ENCODE measurements at places on chromosomes 2 and 18.

DNA sequence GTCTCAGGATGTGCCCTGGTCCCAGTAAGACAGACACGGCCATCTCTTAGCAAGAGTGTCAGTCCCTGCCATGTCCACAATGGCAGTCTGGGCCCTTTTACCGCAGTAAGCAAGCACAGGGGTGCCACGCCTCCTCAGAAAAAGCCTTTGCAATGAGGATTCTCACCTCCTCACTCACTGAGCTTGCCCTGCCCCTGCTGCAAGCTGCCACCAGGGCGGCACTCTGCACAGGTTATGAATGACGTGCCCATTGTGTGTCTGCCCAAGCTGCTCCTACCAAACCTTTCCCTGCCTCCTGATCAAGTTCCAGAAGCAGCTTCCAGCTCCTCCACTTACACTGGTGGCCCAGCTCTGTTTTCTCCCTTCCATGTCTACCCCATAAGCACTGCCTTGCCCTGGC lies 23.3 kb downstream of the ERCC3 start:
- no peak for DNase-seq

- no peak for DNase-seq
These were observed 37.0 kb downstream of the PIK3C3 start for GRCh38 chr18:41992066-41992465.

GRCh38 chr2:43524177-43524965 lies 71.5 kb downstream of the THADA start:
- DNase-seq: no peak

- no peak for DNase-seq
These were observed 25.1 kb downstream of the THNSL2 start for GRCh38 chr2:88195246-88195645.

DNA sequence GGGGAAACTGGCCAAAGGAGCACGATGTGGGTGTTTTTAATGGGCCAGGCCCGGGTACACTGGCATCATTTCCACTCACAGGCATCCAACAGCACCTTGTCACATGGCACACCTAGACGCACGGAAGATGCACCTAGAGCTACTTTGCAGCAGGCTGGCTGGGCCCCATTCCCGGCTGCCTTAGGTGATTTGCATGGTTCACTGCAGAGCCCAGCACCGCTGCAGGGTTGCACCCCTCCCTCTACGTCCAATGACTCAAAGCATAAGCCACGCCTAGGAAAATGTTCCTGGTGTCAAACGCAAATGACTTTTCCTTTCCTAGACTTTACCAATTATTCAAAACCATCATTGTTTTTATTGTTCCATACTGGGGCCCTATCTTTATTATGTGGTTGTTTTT lies 222.9 kb downstream of the EIPR1 start:
- DNase-seq: no peak

DNA sequence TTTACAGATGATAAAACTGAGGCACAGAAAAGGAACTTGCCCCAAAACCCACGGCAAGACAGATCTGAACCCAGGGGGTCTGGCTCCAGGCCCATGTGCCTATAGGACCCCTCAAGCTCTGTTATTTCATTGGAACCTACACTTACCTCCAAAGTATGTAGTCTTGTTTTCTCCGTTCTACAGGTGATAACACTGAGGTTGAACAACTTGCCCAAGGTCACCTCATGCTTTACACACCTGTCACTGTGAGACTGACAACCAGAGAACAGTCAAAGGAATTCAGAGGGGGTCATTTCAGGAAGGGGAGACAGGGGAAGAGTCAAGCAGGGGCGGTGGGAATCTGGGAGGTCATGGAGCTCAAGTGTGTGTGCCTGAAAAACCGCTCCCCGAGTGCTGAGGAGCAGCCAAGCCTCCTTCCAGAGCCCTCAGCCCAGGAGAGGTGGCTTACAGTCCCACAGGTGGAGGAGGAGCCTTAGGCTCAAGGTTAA lies 47.7 kb downstream of the SERTAD2 start:
- DNase-seq: no peak

DNA sequence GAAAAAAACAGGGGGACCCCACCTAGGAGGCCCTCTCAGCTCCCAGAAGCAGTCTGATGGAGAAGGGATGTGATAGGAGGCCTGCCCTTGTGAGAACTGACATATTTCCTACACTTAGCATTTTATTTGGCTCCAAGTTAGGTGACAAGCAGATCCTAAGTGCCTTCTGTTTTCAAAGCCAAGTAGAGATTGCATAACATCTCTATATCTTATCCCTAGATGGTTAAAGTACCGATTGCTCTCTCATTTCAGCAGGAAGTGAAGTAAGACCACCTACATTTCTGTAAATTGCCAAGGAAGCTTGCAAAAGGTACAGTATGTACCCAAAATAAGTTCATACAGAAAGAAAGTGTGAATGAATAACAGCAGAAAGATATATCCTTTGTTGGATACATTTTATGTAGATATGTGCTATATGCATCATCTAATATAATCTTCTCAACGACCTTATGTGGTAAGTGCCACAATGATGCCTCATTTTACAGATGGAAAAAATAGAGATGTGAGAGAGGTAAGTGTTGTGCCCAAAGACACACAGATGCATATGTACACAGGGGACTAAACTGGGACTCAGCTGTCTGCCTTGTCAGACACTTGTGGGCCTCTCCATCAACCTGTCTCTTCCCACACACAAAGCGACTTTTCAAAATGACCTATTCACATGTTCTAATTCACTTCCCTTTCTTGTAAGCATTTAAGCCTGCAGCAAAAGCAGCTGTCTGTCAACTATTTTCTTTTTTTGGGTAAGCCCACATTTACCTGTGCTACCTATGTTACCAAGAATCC lies 38.9 kb downstream of the DHRS9 start:
- no peak for DNase-seq

- no peak for DNase-seq
These were observed 216.5 kb downstream of the CDCA7 start for GRCh38 chr2:173571021-173571821.

GRCh38 chr2:70501215-70501614 lies 52.4 kb downstream of the TGFA start:
- no peak for DNase-seq

DNA sequence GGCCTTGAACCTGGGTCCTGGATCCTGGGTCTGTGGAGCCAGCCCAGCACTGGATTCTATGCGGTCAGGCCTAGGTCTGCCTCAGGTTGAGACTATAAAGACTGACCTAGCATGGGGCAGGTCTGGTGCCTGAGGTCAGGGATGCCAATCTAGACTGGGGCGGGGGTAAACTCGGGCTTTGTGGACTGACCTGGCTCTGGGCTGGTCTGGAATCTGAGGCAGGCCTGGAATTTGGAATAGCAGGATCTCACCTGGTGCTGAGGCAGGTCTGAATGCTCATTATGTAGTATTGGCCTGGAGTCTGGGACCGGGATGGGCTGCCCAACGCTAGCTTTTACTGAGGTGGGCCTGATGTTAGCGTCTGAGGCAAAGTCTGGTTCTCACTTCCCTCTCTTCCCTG lies 256.0 kb downstream of the KIAA1328 start:
- no peak for DNase-seq

- DNase-seq: no peak
These were observed 156.4 kb upstream of the PXDN start for GRCh38 chr2:1900732-1901131.

DNA sequence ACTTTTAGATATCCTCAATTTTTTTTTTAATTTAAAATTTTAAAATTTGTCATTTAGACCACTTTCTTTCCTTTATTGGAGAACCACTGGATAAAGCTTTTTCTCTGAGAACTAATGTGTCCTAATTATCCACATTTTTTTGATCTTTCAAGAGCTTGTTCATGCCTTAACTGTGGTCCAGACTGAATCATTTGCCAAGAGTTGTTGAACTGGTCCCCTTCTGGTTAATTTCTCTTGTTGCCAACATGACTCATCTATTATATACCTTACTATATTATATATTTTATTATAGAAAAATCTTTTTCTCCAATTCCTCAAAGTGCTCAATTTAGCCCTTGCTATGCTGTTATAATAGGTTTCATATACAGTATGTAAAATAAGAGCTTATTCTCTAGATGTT lies 53.1 kb upstream of the TMEM87B start:
- DNase-seq: no peak

- no peak for DNase-seq
These were observed 339.5 kb upstream of the GCFC2 start for GRCh38 chr2:76050196-76050595.

- no peak for DNase-seq
These were observed 65.0 kb upstream of the MMADHC start for GRCh38 chr2:149652526-149652925.

- peak; percentile 39 for DNase-seq
These were observed 11.4 kb upstream of the ALPI start for GRCh38 chr2:232444409-232445148.

GRCh38 chr18:72672364-72673184 lies 128.4 kb upstream of the CBLN2 start:
- DNase-seq: no peak

- DNase-seq: no peak
These were observed 149.4 kb upstream of the SLC1A4 start for GRCh38 chr2:64839844-64840243.

DNA sequence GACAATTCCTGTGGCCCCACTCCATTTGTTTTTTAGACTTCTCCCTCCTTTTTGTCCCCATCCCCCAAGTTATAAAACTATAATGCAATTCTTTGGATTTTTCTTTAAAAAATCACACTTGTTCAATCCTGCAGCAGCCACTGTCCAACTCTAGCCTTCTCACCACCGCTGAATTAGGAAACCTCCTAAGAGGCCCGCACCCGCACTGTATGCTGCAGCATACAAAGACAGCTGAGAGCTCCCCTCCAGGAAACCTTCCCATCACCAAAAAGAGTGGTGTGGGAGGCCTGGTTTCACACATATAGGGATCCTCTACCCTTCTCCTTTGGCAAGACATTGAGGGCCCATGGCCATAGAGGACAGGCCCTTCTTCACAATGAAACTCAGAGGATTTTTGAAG lies 2.9 kb downstream of the PCGF1 start:
- no peak for DNase-seq

- no peak for DNase-seq
These were observed 157.1 kb downstream of the TRABD2A start for GRCh38 chr2:84723831-84724230.

GRCh38 chr2:172103471-172104272 lies 972 bp upstream of the DLX2 start:
- DNase-seq: no peak

- no peak for DNase-seq
These were observed 10.6 kb upstream of the HOXD4 start for GRCh38 chr2:176140513-176141317.

DNA sequence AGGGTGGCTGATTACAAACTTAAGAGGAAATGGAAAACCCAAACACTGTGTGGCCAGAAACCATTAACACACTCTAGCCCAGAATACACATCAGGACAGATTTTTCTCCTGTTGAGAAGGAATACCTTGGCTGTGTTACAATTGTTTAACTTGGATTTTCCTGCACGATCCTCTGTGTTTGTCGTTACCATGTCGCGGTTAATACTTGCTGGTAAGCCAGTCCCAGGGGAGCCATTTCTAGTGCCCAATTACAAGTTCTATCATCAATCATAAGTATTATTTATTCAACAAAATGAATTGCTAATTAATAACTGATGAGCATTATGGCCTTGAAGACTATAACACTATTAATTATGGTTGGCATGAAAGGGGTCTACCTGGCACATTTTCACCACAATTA lies 146.8 kb downstream of the LNPK start:
- DNase-seq: no peak

DNA sequence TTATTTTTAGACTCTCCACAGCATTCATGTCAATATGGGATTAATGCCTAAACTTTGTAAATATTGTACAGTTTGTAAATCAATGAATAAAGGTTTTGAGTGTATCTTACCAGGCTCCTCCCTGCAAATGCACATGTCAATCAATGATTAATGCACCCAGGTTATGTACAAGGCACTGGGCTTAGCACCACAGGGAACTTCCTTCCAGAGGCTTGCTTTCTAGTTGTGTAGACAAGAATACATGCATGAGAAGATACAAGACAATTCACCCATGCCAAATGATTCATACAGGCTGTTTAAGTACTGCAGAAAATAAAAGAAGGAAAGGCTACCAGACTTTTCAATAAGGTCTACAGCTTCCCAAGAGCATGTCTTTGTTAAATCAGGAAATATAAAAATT lies 114.1 kb downstream of the MMADHC start:
- no peak for DNase-seq

DNA sequence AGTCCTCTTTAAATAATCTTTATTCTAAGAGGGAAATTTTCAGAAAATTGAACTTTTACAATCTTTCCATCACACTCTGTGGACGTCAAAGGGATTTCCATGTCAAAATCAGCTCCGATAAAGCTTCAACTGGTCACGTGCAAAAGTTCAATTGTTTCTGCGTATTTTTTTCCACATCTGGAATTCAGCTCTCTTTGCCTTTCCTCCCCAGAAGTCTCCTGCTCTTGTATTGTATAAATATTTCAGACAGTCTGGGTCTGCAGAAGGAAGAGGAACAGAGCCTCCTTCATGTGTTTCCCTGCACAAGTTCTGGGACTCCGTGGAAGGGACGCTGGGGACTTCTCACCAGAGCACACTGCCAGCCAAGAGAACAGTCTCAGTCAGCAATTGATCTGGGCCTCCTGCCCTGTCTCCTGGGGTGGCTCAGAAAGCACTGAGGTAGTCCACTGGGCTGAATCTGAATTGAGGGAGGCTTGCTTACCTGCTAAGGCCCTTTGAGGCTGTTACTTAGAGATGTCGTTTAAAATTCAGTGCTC lies 251.5 kb downstream of the TFCP2L1 start:
- no peak for DNase-seq

- DNase-seq: no peak
These were observed 326.1 kb upstream of the HS6ST1 start for GRCh38 chr2:128644718-128645256.
